ENCODE measurements at places on chromosomes 5 and 9.

GRCh38 chr9:93118863-93119702 lies 15.0 kb downstream of the NINJ1 start:
- H3K4me3 ChIP-seq: no peak overlapping the region
- H3K36me3 ChIP-seq: no peaks in the 10 kb centered on the region
- no peaks in the 10 kb centered on the region for H3K27me3 ChIP-seq
- H3K4me1 ChIP-seq: peaks cover 26% of the 10 kb centered on the region

DNA sequence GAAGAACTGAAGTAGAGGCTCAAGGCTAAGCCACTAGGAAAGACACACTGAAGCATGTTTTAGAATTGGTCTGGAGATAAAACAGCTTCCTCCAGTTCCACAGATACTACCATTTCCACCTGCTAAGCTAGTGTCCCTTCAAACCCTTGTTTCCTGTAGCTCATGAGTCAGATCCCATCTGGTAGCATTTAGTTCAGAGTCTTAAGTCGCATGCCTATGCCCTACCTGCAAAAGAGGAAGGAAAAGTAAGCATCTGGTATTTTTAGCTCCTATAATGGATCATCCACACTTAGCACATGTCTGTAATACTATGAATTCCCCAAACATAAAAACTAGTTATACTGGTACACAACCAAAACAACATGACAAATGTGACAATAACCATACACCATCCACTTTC lies 92.1 kb downstream of the CDKN2A start:
- no peaks in the 10 kb centered on the region for H3K4me1 ChIP-seq
- H3K27me3 ChIP-seq: no peaks in the 10 kb centered on the region
- H3K27ac ChIP-seq: no peak overlapping the region
- H3K4me3 ChIP-seq: no peak overlapping the region

DNA sequence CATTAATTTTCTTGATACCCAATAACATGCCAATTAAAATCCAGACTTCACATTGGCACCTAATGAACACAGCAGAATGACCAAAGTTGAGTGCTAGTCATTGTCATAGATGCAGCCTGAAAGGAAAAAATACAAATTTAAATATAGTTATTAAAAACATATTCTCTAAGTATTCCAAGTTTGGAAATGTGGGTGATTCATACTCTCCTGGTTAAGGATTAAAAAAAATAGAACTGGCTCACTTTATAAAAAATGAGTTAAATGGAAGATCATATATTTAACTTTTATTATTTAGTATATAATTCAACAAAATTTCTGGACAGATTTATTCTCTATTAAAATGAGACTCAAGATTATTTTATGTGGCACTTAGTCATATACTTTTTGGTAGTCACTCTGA lies 33.2 kb upstream of the RICTOR start:
- no peak overlapping the region for H3K27ac ChIP-seq
- H3K4me3 ChIP-seq: no peak overlapping the region
- H3K27me3 ChIP-seq: no peaks in the 10 kb centered on the region
- H3K4me1 ChIP-seq: peaks cover 2% of the 10 kb centered on the region

DNA sequence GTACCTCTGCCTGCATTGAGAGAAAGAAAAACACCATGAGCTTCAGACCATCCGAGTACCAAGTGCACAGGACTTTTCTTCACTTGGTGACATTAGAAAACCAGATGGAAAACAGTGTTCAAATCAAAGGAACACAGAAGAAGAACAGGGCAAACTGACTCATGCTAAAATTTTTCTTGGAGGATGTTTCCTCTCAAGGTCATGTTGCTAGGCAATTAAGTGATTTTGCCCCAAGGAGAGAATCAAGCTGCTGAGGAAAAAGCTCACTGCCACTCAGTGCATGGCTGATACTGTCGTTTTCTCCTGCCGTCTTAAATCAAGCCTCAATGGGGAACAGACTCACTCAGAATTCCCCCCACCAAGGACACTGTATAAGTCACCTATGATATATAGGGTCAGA lies 57.9 kb upstream of the SIMC1 start:
- H3K27ac ChIP-seq: no peak overlapping the region
- no peak overlapping the region for H3K4me3 ChIP-seq
- peaks cover 60% of the 10 kb centered on the region for H3K27me3 ChIP-seq
- no peaks in the 10 kb centered on the region for H3K4me1 ChIP-seq
